Anterior cingulate cortex (tissue), 58 donors: ENCODE measurements at places on chromosomes 5 and 9.

- DNase-seq: no peak
Measured at GRCh38 chr5:40599676-40600075, 80.0 kb upstream of the PTGER4 start.

DNA sequence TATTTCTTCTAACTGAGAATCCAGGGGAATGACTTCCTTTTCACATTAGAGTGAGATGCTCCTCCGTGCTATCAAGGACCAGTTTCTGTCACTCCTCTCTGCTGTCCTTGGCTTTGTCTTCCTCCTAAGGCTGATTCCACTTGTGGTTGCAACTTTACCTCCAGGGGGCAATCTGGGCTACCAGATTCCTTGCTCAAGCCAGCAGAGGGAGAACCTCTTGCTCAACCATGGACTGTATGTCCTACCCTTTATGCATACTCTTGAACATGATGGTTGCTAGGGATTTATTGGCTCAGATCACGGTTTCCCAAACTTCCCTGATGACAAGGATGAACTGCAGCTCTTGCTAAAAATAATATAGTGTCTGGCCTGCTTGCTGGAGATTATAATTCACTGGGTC lies 24.0 kb downstream of the NNT start:
- DNase-seq: no peak

DNA sequence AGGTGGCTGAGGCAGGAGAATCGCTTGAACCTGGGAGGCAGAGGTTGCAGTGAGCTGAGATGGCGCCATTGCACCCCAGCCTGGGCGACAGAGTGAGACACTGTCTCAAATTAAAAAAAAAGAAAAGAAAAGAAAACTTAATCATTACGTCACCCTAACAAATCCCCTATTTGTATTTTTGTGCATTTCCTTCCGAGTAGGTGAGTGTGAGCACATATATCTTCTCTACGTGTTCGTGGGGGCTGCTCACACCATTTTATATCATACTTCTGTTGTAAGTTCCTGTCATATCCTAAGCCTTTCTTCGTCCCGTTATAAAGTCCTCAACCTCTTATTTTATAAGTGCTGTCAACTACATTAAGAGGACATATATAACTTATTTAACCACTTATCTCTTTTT lies 41.9 kb upstream of the GRHPR start:
- no peak for DNase-seq

- no peak for DNase-seq
Measured at GRCh38 chr9:131950487-131950886, 129.2 kb downstream of the MED27 start.
